ENCODE measurements at places on chromosomes 1 and 21.
A peak's percentile ranks its signal among the peaks of the same experiment; 100 is the strongest.

DNA sequence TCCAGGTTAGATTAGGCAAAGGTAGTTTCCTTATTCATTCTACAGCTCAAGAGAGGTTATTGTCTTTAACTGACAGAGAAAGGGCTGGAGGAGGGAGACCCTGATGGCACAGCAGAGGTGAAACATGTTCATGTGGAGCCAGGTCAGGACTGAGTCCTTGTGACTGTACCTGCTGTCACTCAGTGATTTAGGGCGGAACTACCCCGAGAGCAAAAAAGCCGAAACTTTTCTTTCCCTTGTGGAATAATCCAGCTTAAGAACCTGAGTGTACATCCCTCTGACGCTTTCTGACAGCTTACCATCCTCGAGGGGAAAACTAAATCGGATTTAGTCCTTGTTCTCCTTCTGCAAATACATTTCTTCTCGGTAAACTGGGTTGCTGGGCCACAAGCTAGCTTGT is 273.2 kb downstream of the BACH1 start:
- no peak for DNase-seq

- DNase-seq, result no peak
These were observed 31.8 kb downstream of the ZNF684 start for GRCh38 chr1:40563266-40563665.

- no peak for DNase-seq
These were observed 35.3 kb upstream of the RALGPS2 start for GRCh38 chr1:178689769-178690168.

DNA sequence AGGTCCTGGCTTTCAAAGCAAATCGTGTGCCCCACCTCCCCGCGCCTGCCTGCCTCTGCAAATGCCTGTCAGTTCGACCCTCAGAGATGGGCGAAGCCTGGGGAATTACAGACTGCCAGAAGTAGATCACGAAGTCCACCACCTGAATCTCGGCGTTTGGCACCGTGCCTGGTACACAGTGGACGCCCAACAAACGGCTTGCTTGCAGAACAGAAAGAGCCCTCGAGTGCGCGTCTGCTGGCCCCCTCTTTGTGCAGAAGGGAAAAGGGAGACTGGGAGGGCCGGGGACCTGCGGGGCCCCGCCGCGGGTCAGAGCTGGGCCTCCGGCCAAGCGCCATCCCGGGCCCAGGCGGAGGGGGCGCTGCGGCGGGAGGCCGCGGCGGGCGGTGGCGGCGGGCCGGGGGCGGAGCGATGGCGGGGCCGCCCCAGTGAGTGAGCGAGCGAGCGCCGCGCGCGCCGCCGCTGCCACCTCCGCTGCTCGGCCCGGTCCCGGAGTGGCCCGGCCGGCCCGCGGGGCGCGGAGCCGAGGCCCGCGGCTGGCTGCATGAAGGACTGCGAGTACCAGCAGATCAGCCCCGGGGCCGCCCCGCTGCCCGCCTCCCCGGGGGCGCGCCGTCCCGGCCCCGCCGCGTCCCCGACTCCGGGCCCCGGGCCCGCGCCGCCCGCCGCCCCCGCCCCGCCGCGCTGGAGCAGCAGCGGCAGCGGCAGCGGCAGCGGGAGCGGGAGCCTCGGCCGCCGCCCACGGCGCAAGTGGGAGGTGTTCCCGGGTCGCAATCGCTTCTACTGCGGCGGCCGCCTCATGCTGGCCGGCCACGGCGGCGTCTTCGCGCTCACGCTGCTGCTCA is at the start of gene ZDHHC18:
Gene ZDHHC18, plus strand, starts transcription at position 428 of the 845 bp plus-strand sequence. Its CDS starts 117 bp downstream, at position 545.
- DNase-seq, result peak; percentile 67

DNA sequence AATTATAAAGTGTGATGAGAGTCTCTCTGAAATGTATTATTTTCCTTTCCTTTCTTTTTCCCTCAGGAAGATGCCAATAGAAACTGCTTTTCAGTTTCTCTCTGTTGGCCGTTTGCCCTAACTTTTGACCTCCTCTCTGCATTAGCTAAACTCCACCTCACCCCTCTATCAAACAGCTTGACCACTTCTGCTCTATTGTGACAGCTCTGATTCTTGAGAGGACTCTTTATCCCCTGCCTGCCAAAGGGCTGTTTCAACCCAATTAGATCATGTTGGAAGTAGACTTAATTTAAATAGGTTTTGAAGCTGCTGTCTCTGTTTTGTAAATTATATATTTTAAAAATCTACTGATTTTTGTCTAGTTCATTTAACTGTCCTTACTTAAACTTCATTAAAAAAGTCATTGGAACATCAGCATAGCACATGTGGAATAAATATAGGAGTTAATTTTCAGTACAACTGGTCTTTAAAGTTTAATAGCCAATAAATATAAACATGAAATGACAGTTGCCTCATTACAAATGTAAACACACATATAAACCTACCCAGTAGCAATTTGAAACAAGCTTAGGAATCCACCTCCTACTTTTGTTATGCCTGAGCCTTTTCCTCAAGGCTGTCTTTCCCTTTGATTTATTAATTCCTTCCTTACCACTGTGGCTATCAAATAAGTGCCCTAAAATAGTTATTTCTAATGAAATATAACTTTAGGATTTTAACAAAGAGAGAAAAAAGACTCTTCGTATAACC is 152.0 kb downstream of the CHRM3 start:
- DNase-seq, result no peak

GRCh38 chr1:224092601-224093000 is 21.3 kb upstream of the FBXO28 start:
- no peak for DNase-seq

- DNase-seq, result no peak
These were observed 99.9 kb upstream of the TIAM1 start for GRCh38 chr21:31443736-31444521.

GRCh38 chr1:18261891-18262290 is 154.3 kb downstream of the IGSF21 start:
- peak; percentile 26 for DNase-seq

DNA sequence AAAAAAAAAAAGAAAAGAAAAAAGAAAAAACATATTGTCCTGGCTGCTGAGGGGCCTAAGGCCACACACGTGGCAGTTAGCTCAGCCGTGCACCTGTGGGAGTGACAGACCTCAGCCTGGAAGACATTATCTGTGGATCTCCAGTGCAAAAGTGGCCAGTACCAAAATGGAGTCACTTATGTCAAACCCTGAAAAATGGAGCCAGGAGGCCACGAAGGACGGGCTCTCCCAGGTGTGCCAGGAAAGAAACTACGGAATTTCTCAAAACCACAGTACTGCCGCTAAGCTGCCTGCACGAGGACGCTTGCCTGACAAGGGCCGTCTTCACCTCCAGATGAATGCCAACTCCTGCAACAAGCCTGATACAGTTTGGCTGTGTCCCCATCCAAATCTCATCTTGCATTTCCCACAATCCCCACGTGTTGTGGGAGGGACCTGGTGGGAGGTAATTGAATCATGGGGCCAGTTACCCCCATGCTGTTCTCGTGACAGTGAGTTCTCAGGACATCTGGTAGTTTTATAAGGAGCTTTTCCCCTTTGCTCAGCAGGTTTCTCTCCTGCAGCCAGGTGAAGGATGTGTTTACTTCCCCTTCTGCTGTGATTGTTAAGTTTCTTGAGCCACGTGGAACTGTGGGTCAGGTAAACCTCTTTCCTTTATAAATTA is 5.3 kb upstream of the MIB2 start:
- no peak for DNase-seq

DNA sequence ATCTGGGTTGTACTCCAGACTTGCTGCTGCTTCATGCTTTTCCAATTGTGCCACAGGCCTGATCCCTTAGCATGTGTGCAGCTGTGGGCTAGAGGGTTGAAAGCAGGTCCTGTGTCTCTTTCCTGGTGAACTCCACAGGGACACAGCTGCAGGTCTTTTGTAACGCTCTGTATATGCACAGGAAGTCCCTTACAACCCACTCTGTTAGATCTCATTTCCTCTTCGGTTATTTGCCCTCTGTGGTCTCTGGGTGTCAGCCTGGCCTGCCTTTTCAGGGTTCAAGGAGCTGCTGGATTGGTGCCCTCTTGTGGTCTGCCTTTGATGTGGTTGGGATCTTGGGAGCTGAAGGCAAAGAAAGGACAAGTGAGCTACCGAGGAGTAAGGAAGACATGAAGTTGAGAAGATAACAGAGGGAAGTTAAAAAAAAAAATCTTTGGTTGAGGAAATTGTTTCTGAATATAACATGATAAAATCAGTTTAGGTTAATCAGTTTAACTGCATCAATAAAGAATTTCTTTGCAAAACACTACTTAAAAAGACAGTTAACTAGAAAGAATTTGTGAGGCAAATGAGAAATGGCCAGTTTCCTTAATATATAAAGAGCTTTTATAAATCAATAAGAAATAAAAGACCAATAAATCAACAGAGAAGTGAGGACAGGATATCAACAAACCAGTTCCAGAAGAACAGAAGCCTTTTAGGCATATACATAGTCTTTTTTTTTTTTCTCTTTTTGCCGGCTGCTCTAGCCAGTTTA is 44.1 kb downstream of the UCK2 start:
- DNase-seq, result peak; percentile 49

DNA sequence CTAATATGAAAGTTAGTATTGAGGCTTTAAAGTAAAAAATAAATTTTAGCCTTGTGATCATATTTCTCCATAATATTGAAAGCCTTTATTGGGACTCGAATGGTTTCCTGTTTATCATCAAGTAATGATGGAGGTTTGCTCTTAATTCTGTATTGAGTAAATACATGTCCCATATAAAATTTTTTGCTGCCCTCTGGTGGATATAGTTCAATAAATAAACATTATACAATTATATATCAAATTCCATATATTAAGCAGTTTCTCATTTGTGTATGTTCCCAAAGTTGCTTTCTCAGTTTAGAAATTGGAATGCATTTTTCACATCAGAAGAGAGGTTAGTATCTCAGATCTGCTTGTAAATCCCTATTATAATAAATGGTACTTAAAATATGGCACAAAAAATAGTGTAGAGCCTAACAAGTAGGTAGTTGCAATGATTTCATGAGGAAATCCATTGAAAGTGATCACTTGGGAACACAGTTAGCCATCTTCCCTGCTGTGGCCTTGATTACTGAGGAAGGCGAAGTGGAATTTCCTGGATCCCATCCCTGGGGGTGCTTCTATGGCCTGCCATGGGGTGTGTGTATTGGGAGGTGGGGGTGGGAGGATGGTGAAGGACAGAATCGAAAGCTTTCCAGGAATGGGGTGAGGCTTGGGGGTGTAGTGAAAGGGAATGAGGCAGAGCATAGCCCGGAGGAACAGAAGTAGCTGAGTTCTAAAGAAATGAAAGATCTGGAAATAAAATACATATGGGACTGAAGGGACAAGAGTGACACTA is 84.1 kb upstream of the C21orf91 start:
- no peak for DNase-seq

DNA sequence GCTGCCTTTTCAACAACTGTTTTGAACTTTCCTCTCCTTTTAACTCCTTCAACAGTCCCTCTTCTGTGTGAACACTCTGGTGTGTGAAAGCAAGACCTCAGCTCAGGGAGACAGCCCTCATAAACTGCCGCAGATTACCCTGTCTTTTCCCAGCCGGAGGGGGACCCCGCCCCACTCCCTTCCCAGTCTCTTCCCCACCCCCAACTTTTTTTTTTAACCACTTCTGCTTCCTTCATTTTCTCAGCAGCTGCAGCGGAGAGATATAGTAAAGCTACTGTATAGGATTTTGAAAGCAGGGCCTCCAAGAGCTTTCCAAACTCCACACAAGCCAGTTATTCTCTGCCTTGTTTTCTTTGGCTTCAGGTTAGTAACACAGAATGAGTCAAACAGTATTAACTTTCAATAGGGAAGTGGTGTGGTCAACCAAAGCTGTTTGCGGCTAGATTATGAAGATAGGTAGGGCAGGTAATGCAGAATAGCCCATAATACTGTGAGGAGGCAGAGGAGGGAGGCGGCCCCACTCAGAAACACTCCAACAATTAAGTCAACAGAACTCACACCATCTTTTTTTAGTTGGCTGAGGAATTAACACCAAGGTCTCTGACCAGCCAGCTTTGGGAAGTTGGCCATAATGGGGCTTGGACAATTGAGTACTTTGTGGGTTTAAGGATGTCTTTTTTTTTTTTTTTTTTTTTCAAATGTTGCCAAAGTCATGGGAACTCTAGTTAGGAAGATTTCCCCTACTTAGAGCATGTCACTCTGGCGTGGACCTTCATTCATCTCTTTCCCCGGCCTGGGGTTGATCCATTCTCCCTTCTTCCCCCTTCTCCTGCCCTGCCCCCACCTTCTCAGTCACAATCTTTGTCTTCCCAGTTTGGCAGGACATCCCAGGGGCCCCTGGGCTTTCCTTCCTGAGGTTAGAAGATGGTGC is 177.0 kb downstream of the CLIC6 start:
- DNase-seq, result no peak

DNA sequence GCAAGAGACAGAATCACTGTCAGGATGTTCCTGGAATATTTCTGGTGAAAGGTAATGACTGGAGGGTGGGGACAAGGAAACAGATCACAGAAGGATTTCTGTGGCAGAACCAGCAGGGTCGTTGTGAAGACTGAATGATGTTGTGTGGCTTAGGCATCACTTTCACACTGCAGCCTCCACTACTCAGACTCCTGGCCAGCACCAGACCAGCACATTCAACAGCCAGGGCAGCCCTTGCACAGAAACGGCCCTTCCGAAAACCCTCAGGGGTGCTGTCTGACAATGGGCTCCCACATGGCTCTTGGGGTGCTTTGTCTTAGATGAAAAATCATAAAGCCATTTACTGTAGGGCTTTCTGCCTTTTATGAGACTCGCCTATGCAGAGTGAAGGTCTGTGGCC is 3.8 kb upstream of the RAB7B start:
- no peak for DNase-seq

DNA sequence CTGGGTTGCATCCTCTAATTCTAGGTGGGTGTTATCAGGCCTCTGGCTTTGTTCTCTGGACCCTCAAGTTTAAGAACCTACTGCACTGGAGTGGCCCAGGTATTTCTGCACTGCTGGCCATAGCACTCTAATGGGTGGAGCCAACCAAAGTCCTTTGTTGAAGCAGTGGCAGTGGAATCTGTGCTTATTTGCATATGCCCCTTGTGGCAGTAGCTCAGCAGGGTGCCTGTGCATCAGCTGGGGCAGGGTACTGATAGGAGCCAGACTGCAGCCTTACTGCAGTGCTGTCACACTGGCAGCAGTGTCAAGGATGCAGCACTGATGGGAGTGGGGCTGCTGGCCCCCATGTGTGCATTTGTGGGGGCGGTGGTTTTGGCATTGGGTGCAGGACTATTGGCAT is 660.6 kb downstream of the LRRIQ3 start:
- DNase-seq, result peak; percentile 55

GRCh38 chr1:818618-819291 is 105.0 kb upstream of the SAMD11 start:
- DNase-seq, result no peak

DNA sequence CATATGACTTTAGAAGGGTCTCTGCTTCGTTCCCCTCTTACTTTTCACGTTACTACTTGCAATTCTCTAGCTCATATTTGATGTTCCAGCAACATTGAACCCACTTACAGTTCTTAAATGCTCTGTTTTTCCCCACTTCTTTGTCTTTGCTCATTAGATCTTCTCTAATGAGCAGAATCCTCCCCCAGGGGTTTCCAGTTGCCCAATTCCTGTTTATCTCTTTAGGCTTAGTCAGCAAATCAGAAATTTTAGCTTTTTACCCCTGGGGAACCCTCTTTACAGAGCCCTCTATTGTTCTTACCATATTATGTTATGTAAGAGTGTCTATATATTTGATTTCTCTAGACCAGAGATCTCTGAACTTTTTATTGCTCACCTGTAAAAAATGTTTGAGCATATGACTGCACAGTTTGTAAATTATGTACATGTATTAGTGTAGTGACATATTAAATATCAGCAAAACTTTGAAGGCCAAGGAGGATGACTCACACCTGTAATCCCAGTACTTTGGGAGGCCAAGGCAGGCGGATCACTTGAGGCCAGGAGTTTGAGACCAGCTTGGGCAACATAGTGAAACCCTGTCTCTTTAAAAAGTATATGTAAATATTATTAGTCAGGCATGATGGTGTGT is 71.4 kb downstream of the FNBP1L start:
- DNase-seq, result no peak

- DNase-seq, result no peak
These were observed 4.3 kb upstream of the TTC22 start for GRCh38 chr1:54805466-54805865.

All from WTC11 (cell line).